Hepatocyte (in vitro differentiated cells): ENCODE measurements at places on chromosomes 12 and 14. TPM values are rescaled to one million over a fixed set of nuclear protein-coding genes. Genes with fewer than 3 reads are reported as not detected.

The SMOC1 gene
- total RNA-seq: 6.2 and 6.3 TPM in 2 replicates

The SOCS4 gene
- 16.2 and 18.8 TPM in 2 replicates for total RNA-seq

The NANOG gene
- total RNA-seq: 1.9 and 2.1 TPM in 2 replicates

The MUCL1 gene
- total RNA-seq: not detected in 2 replicates

DNA sequence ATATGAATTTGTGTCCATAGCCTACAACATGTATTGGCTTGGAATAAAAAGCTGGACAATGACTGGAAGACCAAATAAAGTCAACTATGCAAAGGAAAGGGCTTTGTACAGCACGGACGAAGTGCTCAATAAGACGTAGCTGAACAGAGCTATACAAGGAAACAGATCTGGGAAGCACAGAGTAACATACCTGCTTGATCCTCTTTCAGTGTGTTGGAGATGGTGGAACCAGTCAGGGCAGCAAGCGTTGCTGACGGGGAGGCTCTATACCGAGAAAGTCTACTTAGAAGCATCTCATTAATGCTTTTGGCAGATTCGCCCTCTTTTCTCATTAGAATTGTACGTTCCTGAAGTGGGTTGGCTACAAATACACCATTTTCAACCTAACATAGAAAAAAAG is 99.3 kb downstream of the HECTD4 start:
- no peak for DNase-seq

- DNase-seq: no peak
These were observed 24.8 kb upstream of the GPR68 start for GRCh38 chr14:91269076-91269991.

GRCh38 chr14:77554816-77555599 is 56.4 kb upstream of the ISM2 start:
- no peak for DNase-seq

DNA sequence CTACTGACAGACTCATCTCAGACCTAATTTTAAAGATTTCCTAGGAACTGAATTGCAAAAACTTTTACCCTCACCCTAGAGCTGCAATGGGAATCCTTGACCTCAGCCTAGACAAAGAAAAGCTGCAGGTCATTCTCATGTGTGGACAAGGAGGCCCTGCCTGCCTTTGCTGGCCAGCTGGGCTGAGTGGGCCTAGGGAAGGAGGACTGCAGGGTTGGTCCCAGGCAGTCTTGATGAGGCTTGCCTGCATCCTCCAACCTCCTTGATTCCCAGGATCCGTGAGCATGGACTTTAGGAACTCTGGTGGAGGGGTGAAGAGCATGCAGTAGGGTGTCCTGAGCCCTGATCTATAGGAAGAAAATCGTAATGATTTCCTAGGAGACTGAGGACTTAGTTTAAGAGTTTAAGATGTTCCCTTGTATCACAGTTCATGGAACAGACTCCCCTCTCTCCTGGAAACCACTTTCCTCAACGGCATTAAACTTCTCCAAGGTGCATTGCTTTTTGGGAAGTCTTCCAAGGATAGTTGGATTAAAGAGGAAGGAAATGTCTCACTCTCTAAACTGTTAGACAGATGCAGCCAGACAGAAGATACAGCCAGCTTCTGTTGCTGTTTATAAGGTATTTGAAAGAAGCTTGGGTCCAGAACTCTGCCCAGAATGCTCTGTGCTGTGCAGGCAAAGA is 55.4 kb upstream of the DDX11 start:
- DNase-seq: no peak
